T-helper 17 cell (primary cell): ENCODE measurements at places on chromosomes 4 and X.

- DNase-seq = no peak
Measured at GRCh38 chr4:182384631-182385091, 141.5 kb downstream of the TENM3 start.

GRCh38 chrX:67612231-67612630, 68.4 kb downstream of the AR start:
- no peak for DNase-seq

- DNase-seq = no peak
Measured at GRCh38 chrX:69298466-69299140, 133.3 kb upstream of the PJA1 start.

DNA sequence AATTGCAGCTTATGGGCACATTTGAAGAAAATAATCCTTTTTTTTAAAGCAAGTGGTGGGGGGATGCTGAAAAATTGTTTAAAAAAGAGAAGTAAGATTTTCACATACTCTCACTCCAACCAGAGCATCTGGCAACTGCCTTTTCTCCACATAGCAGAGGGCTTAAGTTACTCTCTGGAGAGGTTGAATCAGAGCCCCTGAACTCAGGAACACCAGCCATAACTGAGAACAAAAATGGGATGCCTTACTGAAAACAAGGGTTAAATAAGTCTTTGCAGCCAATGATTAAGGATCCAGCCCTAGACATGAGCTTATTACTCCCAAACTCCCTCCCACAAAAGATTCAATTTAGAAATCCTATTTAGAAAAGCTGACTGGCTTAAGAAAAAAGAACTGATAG, 27.5 kb downstream of the CASK start:
- DNase-seq = no peak

- no peak for DNase-seq
Measured at GRCh38 chrX:122421434-122422121, 762.5 kb upstream of the GRIA3 start.

DNA sequence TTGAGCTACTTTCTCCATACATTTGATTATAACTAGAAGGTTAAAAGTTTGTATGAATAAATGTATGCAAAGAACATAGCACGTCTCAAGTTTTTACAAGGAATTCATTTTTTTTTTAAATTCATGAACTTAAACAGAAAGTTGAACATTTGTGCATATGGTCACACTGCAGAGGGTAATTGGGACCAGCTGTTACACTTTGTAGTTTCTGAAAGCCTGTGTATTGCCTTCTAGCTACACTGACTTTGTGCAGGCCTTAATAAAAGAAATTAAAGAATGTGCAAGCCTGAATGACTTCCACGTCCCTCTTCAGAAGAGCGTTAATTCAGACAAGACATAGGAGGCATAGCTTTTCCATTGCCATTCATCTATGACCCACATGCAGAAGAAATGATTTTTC, 153.1 kb upstream of the PCDH18 start:
- no peak for DNase-seq

DNA sequence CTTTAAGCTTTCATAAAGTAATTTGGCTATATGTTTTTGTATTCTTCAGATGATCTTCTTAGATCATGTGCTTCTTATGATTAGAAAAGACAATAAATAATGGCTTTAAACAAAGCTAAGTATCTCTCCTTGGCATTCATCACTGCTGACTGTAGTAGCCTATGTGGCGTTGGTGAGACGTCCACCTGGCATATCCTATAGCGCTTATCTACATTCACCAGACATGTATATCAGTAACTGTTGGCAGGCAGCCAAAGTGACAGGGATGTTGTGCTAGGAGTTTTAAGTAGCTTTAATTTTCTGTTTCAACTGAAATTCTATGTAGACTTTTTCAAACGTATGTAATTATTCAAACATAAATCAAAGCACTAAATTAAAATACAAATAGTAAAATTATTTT, 276.4 kb downstream of the IL15 start:
- DNase-seq = no peak
